ENCODE measurements at places on chromosomes 2 and 18.

GRCh38 chr2:74026687-74027241 is 42.1 kb downstream of the TET3 start:
- no peak for DNase-seq

DNA sequence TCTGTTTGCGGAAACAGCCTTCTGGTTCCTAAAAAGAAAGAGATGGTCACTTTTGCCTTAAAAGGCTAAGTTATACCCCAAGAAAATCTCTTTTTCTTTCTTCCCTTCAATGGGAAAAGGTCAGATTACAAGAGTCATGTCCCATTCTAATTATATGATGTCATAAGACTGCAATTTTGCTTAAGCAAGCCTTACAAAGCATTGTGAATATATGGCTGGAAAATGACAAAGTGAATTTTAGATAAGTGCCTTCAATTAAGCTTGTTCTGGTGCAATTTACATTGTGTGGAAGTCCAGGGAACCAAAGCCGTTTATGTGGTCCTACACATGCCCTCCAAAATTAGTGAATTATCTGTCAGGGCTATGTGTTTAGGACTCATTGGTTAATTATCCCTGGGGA is 7.6 kb upstream of the BMP10 start:
- no peak for DNase-seq

- no peak for DNase-seq
These were observed 307.5 kb upstream of the ZEB2 start for GRCh38 chr2:144827404-144827803.

DNA sequence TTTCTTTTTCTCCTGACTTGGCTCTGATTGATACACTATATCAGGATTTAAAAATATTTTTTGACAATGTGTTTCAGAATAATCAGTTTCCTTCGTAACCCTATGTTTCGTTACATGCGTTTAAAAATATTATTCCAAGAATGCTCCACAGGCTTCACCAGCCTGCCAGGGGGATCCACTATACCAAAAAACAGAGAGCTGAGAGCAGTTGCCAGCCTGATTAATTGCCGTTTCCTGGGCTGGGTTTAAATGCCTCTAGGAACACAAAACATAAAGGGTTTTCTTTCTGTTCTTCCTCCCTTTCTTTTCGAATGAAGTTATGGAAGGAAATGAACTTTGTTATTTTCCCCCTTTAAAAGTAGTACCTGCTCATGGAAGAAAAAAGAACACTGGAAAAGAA is 47.9 kb downstream of the LRRFIP1 start:
- no peak for DNase-seq

DNA sequence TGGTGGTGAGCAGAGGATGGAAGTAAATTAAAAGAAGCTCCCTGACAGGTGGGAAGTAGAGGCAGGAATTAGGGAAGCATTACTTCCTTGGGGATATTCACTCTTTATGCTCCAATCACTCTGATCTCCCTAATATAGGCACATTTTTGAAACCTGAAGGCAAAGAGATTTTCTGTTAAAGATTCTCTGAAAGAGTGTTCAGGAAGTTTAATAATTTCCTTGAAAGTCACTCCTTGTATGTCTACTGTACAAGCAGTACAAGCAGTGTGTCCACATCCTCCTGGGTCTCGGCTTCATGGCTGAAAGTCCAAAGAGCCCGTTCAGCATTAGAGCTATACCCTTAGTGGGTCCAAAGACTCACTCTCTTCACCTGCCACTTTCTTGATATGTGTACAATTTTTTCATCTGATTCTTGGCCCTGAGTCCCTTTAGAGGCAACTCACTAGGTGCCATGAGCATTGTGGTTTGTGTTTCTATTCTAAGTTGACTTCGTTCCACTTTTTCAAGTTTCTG is 60.2 kb downstream of the AAK1 start:
- DNase-seq: no peak

DNA sequence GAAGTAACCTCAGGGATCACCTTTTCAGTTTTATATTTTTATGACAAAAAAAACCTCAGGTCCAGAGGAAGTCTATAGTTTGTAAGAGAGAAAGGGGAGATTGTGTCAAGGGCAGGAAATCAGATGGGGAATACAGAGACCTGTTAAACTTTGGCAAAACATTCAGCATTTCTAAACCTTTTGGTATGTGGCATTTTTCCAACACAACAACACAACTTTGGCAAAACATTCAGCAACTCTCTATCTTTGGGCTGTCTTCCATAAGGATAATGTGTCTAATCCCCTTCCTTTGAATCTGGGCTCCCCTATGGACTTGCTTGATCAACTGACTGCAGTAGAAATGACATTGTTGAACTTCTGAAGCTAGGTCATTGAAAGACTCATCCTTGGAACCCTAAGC is 220.6 kb upstream of the CCDC68 start:
- DNase-seq: no peak

DNA sequence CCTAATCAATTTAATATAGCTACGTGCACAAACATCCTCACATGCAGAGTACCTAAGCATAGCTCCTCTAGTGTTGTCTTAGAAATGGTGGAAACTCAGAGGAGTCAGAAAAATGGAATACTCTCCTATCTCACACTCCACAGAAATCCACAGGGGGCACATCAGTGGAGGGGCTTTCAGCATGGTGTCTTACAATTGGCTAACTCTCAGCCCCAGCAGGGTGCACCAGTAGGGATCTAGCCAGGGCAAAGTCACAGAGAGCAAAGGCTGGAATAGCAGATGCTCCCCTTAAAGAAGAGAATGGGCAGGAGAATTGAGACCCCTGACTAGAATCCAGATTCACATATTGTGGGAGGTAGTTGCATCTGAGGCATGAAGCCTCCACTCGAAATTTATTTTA is 135.7 kb downstream of the MAIP1 start:
- DNase-seq: no peak

DNA sequence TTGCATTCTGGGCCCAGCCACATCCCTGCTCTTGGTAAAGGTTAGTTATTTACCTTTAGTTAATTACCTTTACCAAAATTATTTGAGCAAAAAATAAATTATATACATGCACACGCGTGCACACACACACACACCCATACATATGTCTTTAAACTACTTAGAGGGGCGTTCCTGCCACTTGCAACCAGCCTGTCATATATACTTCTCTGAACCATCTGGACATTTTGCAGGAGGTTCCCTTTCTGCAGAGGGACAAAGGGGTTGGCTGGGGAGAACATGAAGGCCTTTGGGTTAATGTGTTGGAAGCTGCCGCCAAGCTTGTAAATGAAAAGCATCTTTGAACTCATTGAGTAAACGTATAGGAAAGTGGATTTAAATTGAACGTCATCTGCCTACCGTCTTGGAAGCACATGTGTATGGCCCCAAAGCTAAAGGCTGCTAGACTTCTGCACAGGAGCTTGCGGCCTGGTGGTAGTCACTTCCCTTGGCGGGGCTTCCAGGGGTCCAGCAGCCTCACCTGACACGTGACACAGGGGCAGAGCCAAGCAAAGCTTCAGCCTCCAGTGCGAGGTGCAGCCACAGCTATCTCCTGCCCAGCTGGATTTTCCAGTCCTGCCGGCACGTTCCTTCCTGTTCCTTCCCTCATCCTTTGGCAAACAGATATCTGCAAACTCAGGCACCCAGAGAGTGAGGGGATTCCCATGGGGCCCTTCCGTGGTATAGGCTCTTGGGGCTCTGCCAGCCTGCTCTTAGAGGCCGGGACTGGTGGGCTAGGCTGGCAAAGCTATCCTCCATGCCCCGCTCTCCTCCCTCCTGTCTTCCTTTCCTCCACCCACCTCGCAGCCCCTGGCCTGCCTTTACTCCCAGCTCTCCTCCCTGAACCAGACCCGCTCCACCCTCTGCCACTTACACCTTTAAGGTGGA is 46.1 kb downstream of the SERTAD2 start:
- DNase-seq: no peak

- peak; percentile 4 for DNase-seq
These were observed 762 bp upstream of the GAD1 start for GRCh38 chr2:170815746-170816503.

DNA sequence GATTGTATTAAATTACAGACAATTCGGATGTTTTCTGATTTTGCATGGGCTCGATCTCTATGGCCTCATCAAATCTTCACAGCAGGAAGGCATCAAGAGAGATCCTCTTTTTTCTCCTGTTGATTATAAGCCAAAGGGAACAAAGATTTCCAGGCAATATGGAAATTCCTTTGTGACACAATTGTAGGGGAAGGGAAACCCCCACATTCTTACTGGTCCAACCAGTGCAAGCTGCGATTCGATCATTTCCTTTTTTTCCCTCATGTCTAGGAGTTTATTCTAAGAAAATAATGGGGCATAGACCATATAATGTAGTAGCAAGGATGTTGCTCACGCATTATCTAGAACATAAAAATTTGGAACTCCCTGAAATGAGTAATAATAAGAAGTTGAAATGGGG is 87.7 kb downstream of the LYPD6 start:
- DNase-seq: no peak

DNA sequence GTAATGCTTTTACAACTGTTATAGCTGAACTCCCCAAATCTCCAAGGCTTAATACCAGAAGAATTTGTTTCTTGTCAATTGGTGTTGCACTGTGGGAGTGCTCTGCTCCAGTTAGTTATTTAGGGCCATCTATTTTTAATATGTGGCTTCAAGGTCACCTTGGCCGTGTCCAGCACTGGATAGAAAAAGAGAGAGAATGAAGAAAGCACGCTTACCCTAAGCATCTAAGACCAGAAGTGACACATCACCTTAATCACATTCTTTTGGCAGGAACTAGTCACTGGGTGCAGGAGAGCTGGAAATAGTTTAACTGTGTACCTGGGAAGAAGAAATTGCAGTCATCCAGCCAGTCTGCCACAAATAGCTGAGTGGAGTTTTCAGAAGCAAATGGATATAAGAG is 78.8 kb downstream of the VWC2L start:
- DNase-seq: no peak

- DNase-seq: no peak
These were observed 54.4 kb upstream of the SEC11C start for GRCh38 chr18:59085126-59085794.

- no peak for DNase-seq
These were observed 187.4 kb upstream of the SH3BP4 start for GRCh38 chr2:234764372-234764771.

DNA sequence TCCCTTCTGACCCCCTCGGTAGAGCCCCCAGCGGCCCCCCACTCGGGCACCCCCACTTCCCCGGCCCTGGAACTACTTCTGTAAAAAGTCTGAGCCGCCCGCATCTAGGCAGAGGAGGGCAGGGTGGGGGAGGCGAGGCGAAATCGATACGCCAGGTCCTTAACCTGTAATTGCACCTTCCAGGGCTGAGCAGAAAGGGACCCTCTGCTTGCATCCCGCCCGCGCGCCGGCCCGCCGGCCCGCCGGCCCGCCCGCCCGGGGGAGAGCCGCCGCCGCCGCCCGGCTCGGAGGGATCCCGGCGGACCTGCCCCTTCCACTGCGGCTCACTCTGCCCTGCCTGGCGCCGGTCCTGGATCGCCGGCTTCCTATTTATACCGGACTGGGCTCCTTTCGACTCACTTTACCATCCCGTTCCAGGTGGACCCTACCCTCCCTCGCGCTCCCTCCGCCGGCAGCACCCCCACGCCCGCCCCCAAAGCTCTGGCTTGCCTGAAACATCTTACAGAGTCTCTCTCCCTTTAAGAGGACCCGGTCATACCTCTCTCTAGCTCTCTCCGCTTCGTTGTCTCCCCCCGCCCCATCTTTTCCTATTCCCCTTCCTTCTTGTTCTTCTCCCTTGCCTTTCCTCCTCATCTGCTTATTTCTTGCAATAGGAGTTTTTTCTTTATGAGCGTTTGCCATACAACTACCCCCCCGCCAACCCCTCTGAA is 797 bp downstream of the KLHL14 start:
- DNase-seq: no peak

DNA sequence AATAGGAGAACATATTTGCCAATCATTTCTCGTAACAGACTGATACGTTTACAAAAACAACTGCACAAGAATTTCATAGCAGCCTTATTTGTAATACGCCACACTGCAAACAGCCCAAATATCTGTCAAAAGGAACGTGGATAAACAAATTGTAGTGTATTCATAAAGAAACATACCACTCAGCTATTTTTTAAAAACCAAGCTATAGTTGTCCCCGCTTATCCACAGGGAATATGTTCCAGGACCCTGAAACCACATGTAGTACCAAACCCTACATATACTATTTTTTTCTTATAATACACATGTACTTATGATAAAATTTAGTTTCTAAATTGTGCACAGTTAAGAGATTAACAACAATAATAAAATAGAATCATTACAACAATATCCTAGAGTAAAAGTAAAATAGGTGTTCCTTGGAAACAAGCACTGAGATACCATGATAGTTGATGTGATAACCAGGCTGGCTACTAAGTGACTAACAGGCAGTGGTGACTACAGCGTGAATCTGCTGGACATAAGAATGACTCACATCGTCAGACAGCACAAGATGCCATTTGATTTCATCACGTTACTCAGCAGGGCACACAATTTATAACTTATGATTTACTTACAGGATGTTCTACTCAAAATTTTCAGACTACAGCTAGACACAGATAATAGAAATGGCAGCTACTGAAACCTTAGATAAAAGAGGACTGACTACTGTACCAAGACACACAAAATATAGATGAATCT is 367.4 kb downstream of the NCKAP5 start:
- DNase-seq: no peak

DNA sequence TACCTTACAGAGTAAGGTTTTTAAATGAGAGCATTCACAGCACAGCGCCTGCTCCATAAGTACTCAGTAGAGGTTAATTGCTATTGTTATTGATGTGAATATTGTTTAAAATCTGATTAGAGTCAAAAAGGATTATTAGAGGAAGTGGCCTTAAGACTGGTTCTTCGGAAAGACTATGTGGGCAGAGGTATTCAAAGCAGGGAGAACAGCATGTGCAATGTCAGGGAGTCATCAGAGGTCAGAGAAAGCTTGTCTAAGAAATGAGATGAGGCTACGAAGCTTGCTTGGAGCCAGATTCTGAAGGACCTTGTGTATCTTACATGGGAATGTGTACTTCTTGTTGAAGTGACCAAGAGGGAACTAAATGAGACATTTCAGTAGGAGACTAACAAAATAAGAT is 49.8 kb downstream of the PMS1 start:
- DNase-seq: no peak

GRCh38 chr2:157800838-157801495 is 75.2 kb downstream of the ACVR1 start:
- no peak for DNase-seq

DNA sequence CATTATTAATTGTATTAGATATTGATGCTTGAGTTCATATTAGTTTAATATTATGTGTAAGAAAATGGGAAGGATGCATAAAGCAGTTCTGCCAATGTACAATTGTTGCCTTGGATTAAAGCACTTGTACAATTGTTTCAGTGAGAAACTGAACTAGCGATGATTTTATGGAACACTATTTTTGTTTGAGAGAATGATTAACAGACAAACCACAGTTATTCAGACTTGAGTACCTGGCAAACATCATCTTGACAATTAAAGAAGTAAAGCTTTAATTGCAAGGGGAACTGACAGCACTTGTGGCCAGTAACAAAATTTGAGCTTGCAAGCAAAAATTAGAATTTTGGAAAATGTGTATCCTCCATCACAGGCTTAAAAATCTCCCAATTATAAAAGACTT is 214.3 kb downstream of the RIT2 start:
- no peak for DNase-seq
